ENCODE measurements at places on chromosomes 4 and X.

GRCh38 chr4:155960522-155960921 is 6.9 kb upstream of the CTSO start:
- no peak for DNase-seq

GRCh38 chrX:68045008-68045577 is 388.2 kb downstream of the OPHN1 start:
- no peak for DNase-seq

DNA sequence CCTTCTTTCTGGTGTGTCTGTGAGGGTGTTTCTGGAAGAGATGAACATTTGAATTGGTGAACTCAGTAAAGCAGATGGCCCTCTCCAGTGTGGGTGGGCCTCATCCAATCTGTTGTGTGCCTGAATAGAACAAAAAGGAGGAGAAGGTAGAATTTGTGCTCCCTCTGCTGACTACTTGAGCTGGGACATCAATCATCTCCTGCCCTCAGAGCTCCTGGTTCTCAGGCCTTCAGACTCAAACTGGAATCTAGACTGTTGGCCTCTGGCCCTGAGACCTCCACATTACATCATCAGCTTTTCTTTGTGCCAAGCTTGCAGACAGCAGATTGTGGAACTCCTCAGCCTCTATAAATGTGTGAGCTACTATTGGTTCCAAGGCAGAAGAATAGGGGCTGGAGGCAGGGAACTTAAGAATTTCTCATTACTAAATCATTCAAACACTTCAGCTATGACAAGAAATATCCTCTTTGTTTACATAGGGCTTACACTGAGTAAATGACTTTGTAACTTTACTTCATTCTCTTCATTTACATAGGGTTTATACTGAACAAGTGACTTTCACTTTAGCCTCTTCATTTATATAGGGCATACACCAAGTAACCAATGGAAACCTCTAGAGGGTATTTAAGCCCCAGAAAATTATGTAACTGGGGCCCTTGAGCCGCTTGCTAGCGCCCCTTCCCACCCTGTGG is 86.9 kb upstream of the NWD2 start:
- no peak for DNase-seq

GRCh38 chrX:24877288-24877664 is 138.5 kb downstream of the ARX start:
- DNase-seq: no peak

DNA sequence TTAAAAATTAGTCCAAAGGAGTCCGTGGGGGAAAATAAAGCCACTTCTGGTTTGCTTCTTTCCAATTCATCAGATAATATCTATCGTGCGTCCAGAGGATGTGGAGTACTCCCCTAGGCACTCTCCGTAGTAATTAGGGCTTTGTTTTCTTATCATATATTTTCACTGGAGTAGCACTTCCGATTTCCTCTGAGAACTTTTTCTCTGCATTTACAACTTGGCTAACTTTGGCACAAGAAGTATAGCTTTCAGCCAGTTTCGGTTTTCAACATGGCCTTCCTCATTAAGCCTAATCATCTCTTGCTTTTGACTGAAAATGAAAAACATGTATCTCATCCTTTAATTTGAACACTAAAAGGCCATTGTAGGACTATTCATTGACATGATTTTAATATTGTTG is 80.5 kb downstream of the CASP3 start:
- no peak for DNase-seq

All from iPS DF 6.9 (cell line).